ENCODE measurements at places on chromosomes 6 and 20. TPM values are rescaled to one million over a fixed set of nuclear protein-coding genes. Genes with fewer than 3 reads are reported as not detected.
A peak's percentile ranks its signal among the peaks of the same experiment; 100 is the strongest.

- no peak for DNase-seq
Measured at GRCh38 chr6:166543603-166544295, 42.7 kb downstream of the RAMACL start.

DNA sequence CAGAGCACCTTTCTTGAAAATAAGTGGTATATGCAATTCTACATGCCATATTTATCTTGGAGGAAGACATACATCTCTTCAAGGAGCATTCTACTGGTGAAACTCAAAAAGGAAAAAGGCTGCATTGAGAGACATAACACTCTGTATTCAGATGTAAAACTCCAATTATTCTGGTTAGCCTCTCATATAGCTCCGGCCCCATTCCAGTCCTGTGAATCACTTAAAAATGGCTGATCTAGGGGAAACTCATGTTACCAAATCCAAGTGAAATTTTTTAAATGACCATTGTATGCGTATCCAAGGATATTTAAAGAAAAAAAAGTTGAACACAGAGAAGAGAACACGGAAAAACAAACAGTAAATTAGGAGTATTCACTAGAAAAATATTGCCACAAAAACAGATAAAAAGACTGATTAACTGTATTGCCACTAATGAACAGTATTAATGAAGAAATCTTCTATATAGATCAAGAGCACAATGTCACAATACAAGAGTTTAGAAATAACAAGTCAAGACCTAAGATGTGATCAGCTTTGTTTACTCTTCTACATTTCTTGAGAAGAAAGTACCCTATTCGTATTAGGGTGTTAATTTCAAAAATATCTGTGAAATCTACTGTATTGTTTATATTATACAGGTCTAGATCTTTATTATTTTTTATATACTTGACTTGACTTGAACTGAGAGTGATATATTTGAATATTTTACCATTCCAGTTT lies 124.5 kb upstream of the GJE1 start:
- DNase-seq: no peak

FAM209B gene
- total RNA-seq: not detected

MYMX gene
- total RNA-seq: not detected

DNA sequence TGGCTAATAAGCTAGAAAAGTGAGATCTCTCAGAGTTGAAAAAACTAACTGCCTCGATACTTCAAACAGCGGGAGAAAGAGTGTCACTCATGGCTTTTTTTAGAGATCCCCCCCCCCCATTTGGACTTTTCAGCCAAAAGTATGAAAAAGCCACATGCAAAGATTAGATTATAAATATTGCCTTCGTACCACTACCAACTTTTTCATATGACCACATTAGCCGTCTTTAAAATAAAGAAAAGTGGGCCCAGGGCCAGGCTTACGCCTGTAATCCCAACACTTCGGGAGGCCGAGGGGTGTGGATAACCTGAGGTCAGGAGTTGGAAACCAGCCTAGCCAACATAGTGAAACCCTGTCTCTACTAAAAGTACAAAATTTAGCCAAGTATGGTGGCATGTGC lies 4.4 kb downstream of the PGK2 start:
- no peak for DNase-seq

GRCh38 chr6:104702126-104702841 lies 157.4 kb downstream of the HACE1 start:
- no peak for DNase-seq

ASIP gene
- not detected for total RNA-seq

DNA sequence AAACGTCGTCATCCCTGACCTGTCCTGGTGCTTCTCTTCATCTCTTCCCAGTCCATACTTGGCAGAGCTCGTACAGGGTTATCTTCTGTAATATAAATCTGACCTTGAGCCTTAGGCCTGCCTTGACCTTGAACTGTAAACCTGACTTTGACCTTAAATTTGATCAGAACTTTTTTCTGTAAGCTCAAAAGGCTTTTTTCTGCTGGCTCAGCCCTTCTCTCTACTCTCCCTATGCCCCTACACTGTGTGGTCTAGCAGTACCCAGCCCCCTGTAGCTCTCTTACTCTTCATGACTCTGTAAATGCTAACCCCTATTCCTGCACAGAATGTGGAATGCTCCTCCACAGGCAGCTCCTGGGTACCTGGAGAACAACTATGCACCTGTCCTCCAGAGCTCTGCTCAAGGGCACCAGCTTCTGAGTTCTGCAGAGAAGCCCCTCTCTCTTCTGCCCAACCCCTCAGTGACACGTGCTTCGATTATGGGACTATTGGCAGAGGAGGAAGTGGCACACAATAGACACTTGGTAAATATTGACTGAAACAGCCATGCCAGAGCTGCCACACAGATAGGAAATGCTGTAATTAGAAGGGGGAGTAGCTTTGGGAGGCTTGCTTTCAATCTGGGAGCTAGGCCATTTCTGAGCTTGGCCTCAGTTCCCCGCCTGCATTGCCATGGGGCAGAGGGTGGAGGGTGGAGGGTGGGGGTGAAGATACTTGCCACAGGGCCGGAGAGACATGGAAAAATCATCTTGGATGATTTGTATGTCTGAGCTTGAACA lies 15.4 kb downstream of the SNPH start:
- DNase-seq: no peak

THBD gene
- total RNA-seq: not detected

DNA sequence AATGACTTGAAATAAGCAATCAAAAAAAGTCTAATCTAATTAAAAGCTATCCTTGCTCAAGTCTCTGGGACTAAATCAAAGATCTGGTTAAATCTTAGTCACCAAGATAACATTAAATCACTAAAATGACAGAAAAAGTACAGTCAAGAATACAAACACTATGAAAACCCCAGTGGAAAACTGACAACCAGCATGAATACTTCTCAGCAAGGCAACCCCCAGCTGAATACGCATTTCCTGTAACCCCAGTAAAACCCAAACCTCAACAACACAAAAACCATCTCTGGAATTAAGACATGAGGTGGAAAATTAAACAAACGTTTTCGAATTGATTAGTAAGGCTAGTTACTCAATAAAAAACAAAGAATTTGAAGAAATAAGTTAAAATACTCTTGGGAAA lies 23.7 kb upstream of the ZC3H12D start:
- peak; percentile 38 for DNase-seq

Measured in activated naive CD8-positive, alpha-beta T cell treated with anti-CD3 and anti-CD28 coated beads for 36 hours (primary cell).